NCI-H1105 treated with DMSO at 0.1 percent for 48 hours (cell line): ENCODE measurements at places on chromosomes 12 and 14.

DNA sequence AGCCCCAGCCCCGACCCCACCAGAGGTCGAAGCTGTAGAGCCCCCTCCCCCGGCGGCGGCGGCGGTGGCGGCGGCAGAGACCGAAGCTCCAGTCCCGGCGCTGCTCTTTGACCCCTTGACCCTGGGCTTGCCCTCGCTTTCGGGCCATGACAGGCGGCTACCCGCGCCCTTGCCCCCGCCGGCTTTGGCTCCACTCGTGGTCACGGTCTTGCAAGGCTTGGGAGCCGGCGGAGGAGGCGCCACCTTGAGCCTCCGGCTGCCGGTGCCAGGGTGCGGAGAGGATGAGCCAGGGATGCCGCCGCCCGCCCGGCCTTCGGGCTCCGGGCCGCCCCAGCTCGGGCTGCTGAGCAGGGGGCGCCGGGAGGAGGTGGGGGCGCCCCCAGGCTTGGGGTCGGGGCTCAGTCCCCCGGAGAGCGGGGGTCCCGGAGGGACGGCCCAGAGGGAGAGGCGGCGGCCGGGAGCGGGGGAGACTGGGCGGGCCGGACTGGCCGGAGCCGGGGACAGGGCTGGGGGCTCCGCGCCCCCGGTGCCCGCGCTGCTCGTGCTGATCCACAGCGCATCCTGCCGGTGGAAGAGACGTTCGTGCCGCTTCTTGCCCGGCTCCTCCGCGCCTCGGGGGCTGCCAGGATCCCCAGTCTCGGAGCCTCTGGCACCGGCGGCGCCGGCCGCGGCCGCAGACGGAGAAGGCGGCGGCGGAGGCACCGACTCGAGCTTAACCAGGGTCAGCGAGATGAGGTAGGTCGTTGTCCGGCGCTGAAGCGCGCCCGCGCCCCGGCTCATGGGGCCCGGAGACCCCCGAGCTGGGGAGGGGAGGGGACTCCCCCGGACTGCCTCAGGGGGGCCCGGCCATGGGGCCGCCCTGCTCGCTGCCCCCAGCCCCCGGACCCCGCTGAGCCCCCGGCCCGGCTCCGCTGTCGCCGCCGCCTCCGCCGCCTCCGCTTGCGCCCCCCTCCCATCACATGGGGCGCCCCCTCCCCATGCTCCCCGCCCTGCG, 778 bp downstream of the AGAP2 start:
- DNase-seq, result no peak

DNA sequence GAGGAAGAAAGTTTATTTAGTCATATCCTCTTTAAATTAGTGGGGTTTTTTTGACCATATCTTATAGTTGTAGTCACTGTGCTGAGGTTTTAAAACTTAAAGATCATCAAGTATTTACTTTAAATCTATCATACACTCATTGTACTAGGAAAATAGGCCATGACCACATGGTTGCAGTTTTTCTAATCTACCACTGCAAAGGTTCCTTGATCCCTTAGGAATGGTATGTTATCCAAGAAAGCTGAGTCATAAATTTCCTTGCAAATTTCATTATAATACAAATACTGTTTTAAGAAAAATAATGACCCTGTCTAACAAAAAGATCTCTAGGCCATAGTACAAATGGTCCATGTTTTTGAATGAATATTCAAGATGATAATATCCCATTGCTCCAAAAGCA, 74.7 kb downstream of the DBX2 start:
- DNase-seq, result no peak

GRCh38 chr14:73771848-73772638, 57.9 kb upstream of the PNMA1 start:
- DNase-seq, result peak; percentile 71

- peak; percentile 90 for DNase-seq
These were observed 343.0 kb downstream of the BMP4 start for GRCh38 chr14:53613404-53614253.

DNA sequence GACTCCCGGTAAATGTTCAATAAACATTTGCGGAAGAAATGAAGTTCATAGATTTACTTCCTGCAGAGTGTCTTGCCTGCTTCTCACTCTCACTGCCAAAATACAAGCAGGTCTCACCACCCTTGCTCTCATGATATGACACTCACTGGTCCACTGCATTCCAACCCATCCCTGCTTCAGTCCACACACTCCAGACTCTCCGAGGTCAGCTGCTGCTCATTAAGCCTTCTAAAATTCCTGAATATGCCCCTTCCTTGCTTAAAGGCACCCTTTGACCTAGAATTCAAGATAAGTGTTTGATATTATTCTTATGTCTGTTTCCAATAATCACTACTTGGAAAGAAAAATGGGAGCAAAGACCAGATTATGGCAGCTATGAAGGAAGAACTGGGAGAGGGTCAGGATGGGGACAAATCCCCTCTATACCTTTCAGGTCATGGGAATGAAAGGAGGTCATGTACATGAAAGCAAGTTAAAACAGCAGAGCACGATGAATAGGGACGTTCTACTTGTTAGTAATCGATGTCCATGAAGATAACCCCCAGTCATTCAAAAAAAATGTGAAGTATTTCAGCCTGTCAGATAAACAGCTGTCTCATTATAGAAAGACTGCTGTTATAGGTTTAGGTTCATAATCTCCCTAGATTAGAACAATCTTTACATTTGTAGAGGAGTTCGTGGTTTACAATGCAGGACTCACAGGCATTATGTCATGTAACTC, 10.5 kb upstream of the NID2 start:
- DNase-seq, result no peak

- no peak for DNase-seq
These were observed 163.0 kb downstream of the ATP23 start for GRCh38 chr12:58104351-58104755.

GRCh38 chr12:84862186-84862585, 50.4 kb downstream of the SLC6A15 start:
- no peak for DNase-seq

DNA sequence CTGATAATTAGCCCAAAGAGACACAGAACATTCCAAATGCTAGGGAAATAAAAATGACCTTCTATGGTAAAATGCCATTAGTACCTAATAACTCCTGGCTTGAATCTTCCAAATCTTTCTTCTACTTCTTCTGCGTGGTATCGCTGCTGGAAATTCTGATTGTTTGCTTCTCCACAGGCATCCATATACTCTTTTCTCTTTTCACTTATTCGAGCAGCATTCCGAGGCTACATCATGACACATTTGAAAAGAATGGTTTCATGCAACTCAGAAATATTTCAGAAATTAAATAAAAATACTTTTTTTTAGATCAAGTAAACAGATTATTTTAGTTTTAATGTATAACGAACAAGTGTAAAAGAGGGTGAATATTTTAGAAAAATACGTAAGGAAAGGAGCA, 18.9 kb downstream of the ZCCHC8 start:
- DNase-seq, result no peak

DNA sequence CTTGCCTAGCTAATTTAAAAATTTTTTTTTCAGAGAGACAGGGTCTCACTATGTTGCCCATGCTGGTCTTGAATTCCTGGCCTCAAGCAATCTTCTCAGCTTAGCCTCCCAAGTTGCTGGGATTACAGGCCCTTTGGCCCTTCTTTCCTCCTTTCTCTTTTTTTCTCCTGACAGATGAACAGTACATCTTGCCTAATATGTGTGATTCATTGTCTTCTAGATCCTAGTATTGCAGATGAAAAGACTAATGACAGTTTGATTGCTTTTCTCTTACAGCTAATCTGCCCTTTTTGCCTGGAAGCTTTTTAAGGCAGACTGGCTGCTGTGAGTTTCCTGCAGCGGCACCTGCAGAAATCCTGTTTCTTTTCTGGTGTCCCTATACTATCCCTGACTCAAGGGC, 12.0 kb downstream of the DEPDC4 start:
- no peak for DNase-seq
